ENCODE measurements at places on chromosomes 7 and 10.

- H3K27ac ChIP-seq = peak overlapping the region; percentile 19
- no peak for DNase-seq
- no peaks in the 10 kb centered on the region for H3K36me3 ChIP-seq
- H3K27me3 ChIP-seq = no peaks in the 10 kb centered on the region
- no peak overlapping the region for H3K4me3 ChIP-seq
Observed at GRCh38 chr10:71316056-71316785, 2.8 kb upstream of the SLC29A3 start.

- DNase-seq = peak; percentile 30
- no peaks in the 10 kb centered on the region for H3K27me3 ChIP-seq
- no peaks in the 10 kb centered on the region for H3K4me1 ChIP-seq
Observed at GRCh38 chr10:64574371-64574770, 1053.2 kb downstream of the REEP3 start.

GRCh38 chr10:6014241-6014761 lies 37.0 kb upstream of the IL15RA start:
- H3K36me3 ChIP-seq = no peaks in the 10 kb centered on the region
- peaks cover 6% of the 10 kb centered on the region for H3K4me1 ChIP-seq
- no peak overlapping the region for H3K4me3 ChIP-seq
- H3K27me3 ChIP-seq = no peaks in the 10 kb centered on the region
- H3K27ac ChIP-seq = no peak overlapping the region
- no peak for DNase-seq

GRCh38 chr7:157460721-157461120 lies 123.9 kb downstream of the DNAJB6 start:
- no peak for DNase-seq
- H3K4me1 ChIP-seq = no peaks in the 10 kb centered on the region
- no peak overlapping the region for H3K27ac ChIP-seq
- no peaks in the 10 kb centered on the region for H3K36me3 ChIP-seq

DNA sequence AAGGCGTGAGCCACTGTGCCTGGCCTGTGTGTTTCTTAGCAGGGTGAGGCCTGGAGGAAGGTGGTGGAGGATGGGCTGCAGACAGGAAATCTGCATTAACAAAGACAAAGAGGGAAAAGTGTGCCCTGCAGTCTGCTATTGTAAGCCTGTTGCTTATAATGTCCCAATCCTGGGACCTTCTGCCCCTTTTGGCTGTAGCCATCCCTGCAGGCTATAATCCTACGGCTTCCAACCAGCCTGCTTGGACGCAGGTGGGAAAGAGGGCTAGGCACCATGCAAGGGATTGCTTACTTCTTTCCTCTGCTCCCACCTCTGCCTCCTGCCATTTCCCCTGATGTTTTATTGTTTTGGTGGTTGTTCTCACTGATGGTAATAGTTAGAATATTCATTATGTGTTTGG lies 434.3 kb downstream of the PLXNA4 start:
- no peaks in the 10 kb centered on the region for H3K27me3 ChIP-seq
- H3K36me3 ChIP-seq = no peaks in the 10 kb centered on the region
- DNase-seq = no peak
- no peak overlapping the region for H3K27ac ChIP-seq

GRCh38 chr7:71661671-71662224 lies 529.8 kb downstream of the GALNT17 start:
- H3K27me3 ChIP-seq = no peaks in the 10 kb centered on the region
- no peaks in the 10 kb centered on the region for H3K36me3 ChIP-seq
- no peaks in the 10 kb centered on the region for H3K4me1 ChIP-seq
- no peak overlapping the region for H3K4me3 ChIP-seq
- no peak for DNase-seq

DNA sequence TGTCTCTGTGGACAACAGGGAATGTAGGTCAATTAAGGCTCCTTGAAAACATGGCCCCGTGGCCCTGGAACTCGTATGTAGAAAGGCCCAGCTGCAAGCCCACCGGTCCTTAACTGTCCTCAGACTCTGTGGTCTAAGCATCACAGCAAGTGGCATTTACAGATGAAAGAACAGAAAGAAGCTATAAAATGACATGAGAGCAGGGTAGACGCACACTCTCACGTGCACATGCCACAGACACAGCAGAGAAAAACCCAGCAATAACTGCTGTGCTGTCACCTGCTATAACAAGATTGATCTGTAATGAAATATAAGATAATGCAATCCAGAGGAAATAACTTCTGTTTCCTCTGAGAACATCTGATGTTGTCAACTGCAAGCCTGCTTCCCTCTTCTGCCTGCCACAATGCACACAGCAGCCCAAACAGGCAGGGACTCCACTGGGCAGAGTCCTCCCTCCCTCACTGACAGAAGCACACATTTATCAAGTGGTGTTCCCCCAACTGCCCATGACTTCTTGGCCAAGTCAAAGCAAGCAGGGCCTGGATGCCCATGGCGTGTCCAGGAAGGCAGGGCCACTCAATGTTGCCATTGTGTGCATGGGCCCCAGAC lies 63.9 kb downstream of the GFRA1 start:
- H3K4me1 ChIP-seq = no peaks in the 10 kb centered on the region
- no peak overlapping the region for H3K27ac ChIP-seq
- no peaks in the 10 kb centered on the region for H3K36me3 ChIP-seq
- H3K4me3 ChIP-seq = no peak overlapping the region
- no peak for DNase-seq

DNA sequence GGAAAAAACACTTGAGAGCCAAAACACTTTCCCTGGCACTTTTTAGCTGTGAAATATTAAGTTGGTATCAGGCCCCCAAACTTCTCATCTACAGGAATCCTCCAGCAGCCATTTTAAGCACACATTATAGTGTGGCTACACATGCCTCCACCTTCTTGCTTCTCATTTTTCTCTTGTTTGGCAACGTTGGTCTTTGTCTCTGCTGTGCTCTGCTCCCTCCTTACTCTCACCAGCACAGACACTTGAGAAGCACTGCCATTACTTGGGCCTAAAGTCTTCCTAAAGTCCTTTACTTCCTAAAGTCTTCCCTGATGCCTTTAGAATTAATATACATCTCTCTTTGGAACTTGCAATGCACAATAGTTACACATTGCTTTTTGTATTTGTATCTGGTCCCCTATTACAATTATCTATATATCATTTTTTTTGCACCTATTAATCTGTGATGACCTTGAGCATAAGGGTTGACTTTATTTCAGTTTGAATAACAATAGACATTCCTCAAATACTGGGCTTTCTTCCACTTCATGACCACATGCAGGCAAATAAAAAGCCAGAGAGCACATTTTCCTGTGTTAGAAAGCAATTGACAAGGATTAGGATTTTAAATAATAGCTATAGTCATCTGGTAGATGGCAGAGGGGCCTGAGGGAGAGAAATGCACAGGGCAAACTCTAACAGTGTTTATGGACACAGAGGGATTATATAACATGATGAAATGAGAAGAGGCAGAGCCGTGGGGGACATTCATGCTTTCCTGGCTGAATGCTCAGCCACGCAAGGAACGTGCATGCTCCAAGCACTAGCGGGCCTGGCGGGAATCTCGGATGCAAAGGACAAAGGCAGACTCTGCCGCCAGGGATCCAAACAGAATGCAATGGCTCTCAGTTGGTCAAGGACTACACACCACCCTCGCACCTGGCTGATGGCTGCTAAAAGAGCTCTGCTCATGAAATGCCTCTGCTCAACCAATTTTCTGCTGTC lies 99.3 kb downstream of the CDC14C start:
- no peaks in the 10 kb centered on the region for H3K27me3 ChIP-seq
- no peaks in the 10 kb centered on the region for H3K4me1 ChIP-seq
- no peak for DNase-seq
- H3K4me3 ChIP-seq = no peak overlapping the region
- no peaks in the 10 kb centered on the region for H3K36me3 ChIP-seq

DNA sequence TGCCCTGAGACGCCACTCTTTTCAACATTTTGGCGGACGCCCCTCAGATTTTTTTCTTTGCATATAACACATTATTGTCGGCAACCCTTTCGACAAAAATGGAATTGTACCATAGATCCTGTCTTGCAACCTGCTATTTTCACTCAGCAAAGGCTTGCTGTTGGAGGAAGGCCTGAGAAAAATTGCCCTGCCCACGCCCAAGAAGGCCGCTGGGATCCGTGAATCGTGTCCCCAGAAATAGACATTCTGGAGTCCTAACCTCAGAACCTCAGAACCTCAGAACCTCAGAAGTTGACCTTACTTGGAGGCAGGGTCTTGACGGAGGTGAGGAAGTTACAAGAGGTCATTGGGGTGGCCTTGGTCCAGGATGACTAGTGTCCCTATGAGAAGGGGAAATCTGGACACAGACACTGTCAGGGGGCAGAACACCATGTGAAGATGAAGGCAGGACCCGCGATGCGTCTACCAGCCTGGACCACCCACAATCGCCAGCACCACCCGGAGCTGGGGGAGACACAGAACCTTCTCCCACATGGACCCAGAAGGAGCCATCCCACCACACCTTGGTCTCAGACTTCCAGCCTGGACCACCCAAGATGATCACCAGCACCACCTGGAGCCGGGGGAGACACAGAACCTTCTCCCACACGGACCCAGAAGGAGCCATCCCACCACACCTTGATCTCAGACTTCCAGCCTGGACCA lies 19.1 kb upstream of the DNAAF5 start:
- no peak overlapping the region for H3K27ac ChIP-seq
- H3K36me3 ChIP-seq = no peaks in the 10 kb centered on the region
- no peak for DNase-seq
- H3K4me3 ChIP-seq = no peak overlapping the region
- no peaks in the 10 kb centered on the region for H3K27me3 ChIP-seq
- peaks cover 3% of the 10 kb centered on the region for H3K4me1 ChIP-seq

- H3K36me3 ChIP-seq = no peaks in the 10 kb centered on the region
- H3K4me3 ChIP-seq = no peak overlapping the region
- no peaks in the 10 kb centered on the region for H3K4me1 ChIP-seq
- H3K27me3 ChIP-seq = no peaks in the 10 kb centered on the region
- DNase-seq = no peak
- H3K27ac ChIP-seq = no peak overlapping the region
Observed at GRCh38 chr10:10596256-10596655, 421.4 kb upstream of the CELF2 start.

DNA sequence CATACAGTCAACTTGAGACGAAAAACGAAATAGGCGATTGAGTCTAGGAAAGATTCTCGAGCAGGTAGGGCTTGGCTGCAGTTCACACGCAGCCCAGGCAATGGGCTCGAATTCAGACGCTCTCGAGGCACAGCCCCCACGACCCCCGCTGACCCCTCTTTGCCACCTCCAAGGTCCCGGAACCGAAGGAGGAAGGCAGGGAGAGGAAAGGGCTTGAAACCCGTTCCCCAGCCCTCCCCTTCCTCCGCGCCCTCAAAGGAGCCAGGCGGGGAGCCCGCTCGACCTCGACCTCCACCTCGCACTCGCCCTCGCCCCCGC lies 441 bp downstream of the CCDC186 start:
- peak overlapping the region; percentile 81 for H3K4me3 ChIP-seq
- peak overlapping the region; percentile 95 for H3K27ac ChIP-seq
- H3K4me1 ChIP-seq = peaks cover 28% of the 10 kb centered on the region
- H3K36me3 ChIP-seq = no peaks in the 10 kb centered on the region
- DNase-seq = no peak

DNA sequence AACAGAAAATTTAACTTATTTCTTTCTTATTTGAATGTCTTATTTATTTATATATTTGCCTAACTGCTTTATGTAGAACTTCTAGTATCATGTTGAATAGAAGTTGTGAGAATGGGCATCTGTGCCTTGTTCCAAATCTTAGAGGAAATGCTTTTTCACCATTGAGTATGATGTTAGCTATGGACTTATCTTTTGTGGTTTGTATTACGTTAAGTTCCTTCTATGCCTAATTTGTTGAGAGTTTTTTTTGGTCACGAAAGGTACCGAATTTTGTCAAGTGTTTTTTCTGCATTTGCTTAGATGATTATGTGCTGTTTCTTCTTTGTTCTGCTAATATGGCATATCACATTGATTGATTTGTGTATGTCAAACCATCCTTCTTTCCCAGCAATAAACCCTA lies 161.0 kb upstream of the TRIM24 start:
- no peak for DNase-seq
- no peak overlapping the region for H3K27ac ChIP-seq
- H3K4me3 ChIP-seq = no peak overlapping the region
- H3K4me1 ChIP-seq = no peaks in the 10 kb centered on the region
- no peaks in the 10 kb centered on the region for H3K27me3 ChIP-seq

DNA sequence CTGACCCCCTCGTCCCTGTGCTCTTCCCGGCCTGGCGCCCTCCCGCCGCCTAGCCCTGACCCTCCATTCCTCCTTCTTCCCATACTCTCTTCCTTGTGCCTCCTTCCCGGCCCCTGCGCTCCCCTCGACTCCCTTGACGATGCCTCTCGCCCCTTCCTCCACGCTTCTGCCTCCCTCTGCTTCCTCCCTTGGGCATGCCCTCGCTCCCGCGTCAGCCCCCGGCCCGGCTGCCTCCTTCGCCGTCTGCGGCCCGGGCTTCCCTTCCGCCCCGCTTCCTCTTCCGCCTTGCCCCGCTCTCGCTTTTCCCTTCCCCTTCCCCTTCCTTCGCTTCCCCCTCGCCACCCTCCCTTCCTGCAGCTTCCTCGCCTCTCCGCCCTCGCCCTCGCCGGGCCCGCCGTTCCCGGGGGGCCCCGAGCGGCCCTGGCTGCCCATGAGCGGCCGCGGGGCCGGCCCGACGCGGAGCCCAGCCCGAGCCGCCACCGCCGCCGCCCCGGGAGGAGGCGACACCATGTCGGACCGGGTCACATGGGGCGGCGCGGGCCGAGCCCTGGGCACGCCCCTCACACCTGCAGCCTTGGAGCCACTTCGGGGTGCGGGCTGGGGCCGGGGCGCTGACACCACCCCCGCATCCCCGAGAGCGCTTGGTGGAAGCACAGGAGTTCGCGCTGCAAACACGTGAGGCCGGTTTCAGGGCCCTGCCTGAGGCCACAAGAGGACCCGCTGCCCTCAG lies at the start of gene FBXW4:
FBXW4 (minus strand) TSS at position 497 of the 730 bp plus-strand sequence; CDS start at position 432, 65 bp downstream.
- DNase-seq = peak; percentile 93
- peaks cover 23% of the 10 kb centered on the region for H3K4me1 ChIP-seq
- H3K36me3 ChIP-seq = no peaks in the 10 kb centered on the region
- peak within 1 kb of the TSS; percentile 82 for H3K4me3 ChIP-seq
- no peaks in the 10 kb centered on the region for H3K27me3 ChIP-seq

GRCh38 chr10:133530506-133530905 lies 3.3 kb downstream of the CYP2E1 start:
- peaks cover 33% of the 10 kb centered on the region for H3K27me3 ChIP-seq
- H3K36me3 ChIP-seq = no peaks in the 10 kb centered on the region
- no peak overlapping the region for H3K27ac ChIP-seq
- peaks cover 21% of the 10 kb centered on the region for H3K4me1 ChIP-seq
- H3K4me3 ChIP-seq = no peak overlapping the region

GRCh38 chr10:11095374-11095801 lies 77.7 kb downstream of the CELF2 start:
- no peaks in the 10 kb centered on the region for H3K36me3 ChIP-seq
- no peak overlapping the region for H3K27ac ChIP-seq
- no peak overlapping the region for H3K4me3 ChIP-seq
